ENCODE measurements at places on chromosomes 11 and 22.
A peak's percentile ranks its signal among the peaks of the same experiment; 100 is the strongest.

GRCh38 chr11:34621876-34622275 is 983 bp downstream of the EHF start:
- no peak for DNase-seq

- peak; percentile 23 for DNase-seq
Measured at GRCh38 chr11:72085621-72086351, 5.1 kb downstream of the LRRC51 start.

DNA sequence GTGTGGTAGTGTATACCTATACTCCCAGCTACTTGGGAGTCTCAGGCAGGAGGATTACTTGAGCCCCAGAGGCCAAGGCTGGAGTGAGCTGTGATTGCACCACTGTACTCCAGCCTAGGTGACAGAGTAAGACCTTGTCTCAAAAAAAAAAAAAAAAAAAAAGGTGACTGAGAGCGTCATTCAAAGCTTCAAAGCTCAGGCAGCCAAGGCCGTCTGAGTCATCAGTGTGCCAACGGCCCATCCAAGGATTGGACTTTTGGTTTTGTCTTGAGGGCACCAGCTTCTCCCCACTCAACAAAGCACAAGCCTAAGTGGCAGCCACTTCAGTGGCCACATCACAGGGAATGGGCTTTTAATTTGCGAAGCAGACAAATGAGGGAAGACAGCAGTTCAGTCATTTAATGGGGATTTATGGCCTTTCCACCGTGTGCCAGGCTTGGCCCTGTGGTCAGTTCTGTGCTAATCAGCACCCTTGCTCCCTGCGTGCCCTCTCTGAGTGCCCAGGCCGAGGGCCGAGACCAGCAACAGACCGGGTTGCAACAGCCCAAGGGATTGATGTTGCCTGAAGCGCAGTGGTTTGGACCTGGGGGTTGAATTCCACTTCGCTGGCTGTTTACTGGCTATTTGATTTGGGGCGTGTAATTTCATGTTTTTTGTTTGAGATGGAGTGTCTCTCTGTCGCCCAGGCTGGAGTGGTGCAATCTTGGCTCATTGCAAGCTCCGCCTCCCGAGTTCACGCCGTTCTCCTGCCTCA is 30.2 kb upstream of the CRYBB3 start:
- no peak for DNase-seq

DNA sequence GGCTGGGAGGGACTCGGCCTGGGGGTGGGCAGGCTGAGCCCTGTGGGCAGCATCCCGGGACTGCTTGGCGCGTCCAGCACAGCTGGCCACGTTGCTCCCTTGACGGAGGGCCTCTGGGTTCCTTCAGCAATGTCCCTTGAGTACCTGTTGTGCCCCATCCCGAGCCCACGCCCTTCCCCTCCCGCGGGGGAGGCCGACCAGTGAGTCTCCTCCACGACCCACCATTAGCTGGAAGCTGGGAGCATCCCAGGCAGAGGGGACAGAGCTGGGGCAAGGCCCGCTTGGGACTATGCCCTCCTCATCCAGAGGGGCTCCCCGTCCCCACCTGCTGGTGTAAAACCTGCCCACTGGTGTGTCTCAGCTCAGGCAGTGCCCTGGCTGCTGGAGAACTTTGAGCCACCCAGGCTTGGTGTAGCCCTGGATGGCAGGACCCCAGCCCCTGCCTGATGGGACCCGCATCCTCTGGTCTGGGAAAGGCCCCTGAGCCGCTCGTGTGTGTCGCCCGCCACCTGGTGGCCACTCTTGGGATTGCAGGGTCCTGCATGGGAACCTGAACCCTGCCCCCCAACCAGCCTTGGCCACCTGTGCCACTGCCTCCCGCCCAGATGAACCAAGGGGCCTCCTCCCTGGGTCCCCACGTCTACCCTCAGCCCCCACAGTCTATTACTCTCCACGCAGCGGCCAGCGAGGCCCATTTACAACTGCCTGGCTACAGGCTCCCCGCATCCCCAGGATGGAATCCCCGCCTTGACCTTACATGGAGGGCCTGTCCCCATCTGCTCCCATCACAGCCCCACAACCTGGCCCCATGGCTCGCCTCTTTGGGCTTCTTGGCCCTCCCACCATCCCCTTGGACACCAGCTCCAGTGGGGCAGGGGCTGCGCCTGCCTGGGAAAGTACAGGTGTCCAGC is 16.6 kb upstream of the ARHGAP8 start:
- DNase-seq, result no peak

GRCh38 chr11:58576887-58577471 is 1.3 kb upstream of the LPXN start:
- no peak for DNase-seq

DNA sequence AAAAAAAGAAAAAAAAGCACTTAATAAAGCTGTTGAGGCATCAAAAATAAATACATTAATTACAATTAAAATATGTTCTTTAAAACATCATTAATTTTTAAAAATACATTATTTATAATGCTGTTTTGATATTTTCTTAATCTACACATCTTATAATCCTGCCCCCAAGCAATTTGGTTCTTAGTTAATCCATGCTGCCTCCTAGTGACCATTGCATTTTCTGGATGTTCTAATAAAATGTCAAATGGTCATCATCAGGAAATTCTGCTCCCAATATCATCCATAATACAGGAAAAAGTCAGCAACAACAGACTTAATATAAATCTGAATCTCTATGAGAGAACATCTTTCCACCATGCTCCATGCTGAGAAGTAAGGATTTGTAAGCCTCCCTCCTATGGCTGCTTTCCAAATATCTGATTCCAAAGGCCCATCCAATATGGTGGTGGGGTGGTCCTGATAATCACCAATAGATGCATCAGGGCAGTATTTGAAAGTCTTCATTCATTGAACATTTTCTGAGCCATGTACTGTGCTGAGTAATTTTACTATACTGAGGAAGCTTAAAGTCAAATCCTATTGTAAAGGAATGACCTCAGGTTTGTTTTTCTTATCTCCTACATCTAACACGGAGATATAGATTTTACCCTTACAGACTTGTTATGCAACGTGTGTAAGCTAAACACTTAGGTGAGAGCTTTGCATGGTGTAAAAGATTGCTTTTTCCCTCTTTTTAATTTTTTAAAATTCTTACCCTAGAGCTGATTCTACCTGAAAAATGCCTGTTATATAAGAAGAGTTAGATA is 124.7 kb upstream of the BMAL1 start:
- DNase-seq, result peak; percentile 12

GRCh38 chr22:44443641-44444235 is 54.3 kb downstream of the RTL6 start:
- no peak for DNase-seq

- no peak for DNase-seq
Measured at GRCh38 chr11:47714554-47715081, 551 bp downstream of the AGBL2 start.

- DNase-seq, result no peak
Measured at GRCh38 chr11:86784241-86784681, 16.1 kb upstream of the PRSS23 start.

GRCh38 chr22:33020721-33021120 is 37.5 kb downstream of the SYN3 start:
- no peak for DNase-seq

GRCh38 chr11:44611088-44611487 is 45.6 kb downstream of the CD82 start:
- no peak for DNase-seq
